Thoracic aorta (tissue), 2 donors: ENCODE measurements at places on chromosomes 13 and 19.

DNA sequence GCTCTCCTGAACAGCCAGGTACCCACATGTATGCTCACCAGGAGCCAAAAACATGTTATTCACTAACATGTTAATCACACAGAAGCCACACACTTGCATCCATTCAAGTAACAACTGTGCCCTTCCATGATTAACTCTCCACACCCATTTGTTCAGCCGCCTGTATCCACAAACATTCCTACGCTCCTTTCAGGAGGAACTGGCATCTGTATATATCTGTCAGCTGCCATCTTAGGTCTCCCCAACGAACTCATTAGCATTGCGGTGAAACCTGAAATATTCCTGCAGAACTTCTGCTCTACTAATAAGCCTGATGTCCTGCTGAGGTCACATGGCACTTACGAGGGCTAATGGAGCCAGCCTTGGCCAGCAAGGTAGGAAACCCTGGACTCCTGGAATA, 33.0 kb downstream of the OLFM2 start:
- no peak for DNase-seq

GRCh38 chr13:94168783-94169453, 310.6 kb downstream of the DCT start:
- DNase-seq, result no peak

DNA sequence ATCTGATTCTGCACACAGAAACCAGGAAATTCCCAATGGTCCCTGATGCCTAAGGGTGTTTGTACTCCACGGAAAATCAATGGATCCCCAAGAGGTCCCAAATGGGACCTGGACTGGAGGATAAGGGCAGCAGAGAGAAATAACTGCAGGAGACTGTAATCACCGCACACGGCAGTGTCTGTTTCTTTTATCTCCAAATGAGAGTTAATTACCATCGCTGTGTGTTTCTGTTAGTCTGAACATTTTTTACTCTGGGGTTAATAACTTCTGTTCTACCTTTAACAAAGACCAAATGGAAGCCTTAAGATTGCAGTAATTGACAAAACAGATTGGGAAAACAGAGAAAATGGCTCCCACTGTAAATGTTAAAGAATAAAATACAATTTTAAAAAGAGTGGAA, 320.9 kb downstream of the DCLK1 start:
- DNase-seq, result no peak

DNA sequence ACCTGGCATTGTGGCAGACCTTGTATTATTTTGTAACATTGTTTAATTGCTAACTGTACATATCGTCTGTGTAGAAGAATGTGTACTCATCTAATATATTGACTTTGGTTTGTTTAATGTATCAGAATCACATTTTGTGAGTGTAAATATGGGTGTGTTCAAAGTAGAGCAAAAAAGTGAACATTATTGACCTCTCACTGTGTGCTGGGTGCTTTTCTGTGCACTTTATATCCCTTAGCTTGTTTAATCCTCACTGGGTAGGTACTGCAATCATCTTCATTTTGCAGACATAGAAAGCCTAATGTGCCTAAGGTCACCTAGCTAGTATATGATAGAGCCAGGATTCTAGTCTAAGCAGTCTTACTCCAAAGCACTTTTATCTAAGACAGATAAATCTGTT, 245.1 kb downstream of the MAB21L1 start:
- DNase-seq, result no peak

DNA sequence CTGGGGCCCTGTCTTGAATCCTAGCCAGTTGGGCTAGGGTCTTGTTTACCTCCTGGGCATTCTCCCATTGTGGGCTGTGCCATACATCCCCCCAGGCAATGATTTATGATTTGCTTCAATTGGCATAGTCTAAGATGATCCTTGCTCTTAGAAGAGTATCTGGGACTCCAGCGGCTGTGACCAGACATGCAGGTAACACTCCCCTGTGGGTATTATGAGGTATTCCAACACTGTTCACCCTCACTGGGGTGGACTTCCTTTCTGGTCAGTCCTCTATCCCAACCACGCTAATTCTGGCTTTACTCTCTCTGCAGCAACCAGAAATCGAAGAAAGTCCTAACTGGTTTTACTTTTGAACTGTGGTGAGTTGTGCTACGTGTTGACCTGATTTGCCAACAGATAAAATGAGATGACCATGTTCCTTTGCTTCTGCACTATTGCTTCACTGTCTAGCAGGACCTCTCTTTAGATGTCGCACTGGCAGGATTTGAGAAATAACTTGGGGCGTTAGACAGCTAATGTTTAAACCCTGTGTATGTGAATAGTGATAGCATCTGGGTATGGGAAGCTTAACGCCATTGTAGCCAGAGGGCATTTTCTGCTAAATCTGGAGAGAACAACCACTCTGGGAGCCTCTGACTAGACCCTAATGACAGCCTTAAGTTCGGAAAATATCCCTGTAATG, 6.7 kb upstream of the LRCH1 start:
- no peak for DNase-seq

- no peak for DNase-seq
Observed at GRCh38 chr19:48461651-48461981, 6.2 kb downstream of the KCNJ14 start.

- DNase-seq, result no peak
Observed at GRCh38 chr19:19636573-19637185, 6.8 kb downstream of the GMIP start.

DNA sequence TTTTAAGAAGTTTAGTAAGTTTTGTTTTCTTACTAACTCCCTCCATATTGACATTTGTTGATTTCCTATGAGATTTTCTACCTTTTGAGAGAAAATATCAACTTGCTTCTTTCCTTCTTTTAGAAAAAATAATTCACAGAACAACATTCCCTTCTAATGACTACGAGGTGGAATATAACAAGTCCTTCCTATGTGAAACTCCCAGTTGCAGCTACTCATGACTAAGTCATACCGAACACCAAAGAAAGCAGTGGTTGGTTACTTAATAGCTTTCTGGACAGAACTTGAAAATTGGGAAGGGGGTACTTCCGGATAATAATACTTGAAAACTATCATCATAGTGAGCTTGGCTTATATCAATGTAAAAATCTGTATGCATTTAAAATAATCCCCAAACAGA, 144.8 kb downstream of the DACH1 start:
- no peak for DNase-seq

- no peak for DNase-seq
Observed at GRCh38 chr13:79060216-79060615, 345.8 kb downstream of the RBM26 start.

DNA sequence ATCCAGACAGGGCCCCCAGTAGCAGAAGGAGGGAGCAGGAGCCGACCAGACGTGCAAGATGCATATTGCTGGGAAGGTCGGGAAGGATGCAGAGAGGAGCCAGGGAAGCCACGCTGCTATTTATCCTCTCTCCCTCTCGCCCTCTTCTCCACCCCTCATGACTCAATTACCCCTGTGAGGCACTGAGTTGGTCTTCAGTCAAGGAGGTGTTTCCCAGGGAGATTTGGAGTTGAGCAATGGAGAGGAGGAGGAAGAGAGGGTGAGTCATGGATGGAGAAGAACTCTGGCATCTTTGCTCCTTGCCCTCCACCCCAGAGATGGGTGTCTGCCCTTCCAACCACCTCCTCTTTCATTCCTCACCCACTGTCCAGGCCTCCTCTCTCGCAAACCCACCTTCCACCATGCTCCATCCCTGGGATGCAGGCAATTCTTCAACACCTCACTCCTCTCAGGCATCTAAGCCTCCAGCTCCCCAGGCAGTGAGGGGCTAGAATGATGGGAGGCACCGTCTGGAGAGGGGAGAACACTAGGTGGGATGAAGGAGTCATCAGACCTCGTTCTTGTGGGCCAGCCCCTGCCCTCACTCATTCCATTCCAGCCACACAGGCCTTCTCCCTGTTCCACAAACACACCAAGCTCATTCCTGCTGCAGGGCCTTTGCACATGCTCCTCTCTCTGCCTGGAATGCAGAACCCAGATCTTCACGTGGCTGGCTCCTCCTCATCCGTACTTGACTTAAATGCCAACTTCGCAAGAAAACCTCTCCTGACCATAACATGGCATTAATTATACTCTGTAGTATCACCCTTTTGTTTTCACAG, at the start of gene SBSN:
TSS of gene SBSN (minus strand) at position 94 of the 821 bp plus-strand sequence. CDS start at position 64, 30 bp downstream.
- DNase-seq, result no peak

DNA sequence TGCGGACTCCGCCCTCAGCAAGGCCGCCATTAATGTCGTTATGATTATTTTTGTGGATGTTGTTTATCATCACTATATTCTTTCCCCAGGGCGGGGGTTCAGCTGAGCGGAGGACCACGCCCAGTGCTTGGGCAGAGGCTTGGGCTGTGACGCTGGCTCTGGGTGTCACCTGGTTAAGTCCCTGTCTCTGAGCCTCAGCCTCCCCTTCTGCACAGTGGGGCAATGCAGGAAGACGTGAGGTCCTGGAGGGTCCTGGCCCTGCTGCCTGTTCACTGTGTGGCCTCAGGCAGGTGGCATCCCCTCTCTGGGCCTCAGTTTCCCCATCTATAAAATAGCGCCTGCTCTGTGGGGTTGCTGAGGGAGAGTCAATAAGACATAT, 32.5 kb downstream of the NFIC start:
- DNase-seq, result no peak

DNA sequence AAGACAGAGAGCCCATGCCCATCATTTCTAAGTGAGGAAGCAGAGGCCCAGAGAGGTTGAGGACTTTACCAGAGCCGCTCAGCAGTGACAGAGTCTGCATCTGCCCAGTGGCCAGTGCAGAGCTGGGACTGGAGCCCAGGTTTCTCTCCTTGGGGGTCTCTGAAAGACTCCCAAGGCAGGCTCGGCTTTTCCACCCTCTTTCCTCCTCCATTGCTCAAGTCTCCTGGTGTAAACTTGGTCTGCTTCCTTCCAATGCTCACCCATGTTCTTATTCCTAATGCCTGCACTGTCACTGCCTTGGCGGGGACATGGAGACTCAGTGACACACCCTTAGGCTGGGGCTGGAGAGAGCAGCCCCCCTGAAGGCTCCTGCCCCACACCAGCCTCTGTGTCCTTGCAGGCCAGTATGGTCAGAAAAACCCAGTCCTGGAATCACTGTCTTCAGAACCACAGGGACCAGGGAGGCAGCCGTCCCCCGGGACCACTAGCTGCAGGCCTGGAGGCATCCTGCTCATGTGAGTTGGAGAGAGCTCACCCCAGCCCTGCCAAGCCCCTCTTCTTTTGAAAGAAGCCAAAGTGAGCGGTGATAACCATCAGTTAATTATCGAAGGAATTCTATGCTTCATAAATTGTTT, 211.0 kb upstream of the ZNF536 start:
- DNase-seq, result no peak

DNA sequence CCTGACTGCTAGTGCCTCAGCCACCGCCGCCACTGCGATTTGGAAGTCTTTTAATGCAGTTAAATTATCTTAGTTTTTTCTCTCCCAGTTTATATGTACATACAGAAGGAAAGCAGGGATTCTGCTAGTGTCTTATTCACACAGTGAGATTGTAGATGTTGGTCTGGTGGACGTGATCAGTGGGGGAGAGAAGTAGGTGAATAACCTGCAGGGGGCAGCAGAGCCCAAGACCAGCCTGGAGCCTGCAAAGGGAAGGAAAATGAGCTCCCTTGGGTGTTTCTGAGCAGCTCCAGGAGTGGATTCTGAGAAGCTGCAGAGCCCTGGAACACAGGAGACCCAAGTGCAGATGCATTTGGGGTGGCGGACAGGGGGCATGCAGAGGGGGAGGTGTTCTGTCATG, 26.3 kb downstream of the ZNF844 start:
- DNase-seq, result peak; percentile 3

GRCh38 chr19:33052352-33052972, 12.2 kb downstream of the RHPN2 start:
- no peak for DNase-seq

- no peak for DNase-seq
Observed at GRCh38 chr13:43150369-43151207, 127.2 kb downstream of the DNAJC15 start.

- no peak for DNase-seq
Observed at GRCh38 chr13:98650396-98651107, 73.6 kb upstream of the STK24 start.

GRCh38 chr19:9362905-9363304, at the start of gene ZNF177:
ZNF177 (plus strand) TSS chr19:9363013; CDS start chr19:9378312, 15,299 bp downstream.
- no peak for DNase-seq

GRCh38 chr13:50892210-50892944, 17.2 kb upstream of the RNASEH2B start:
- no peak for DNase-seq

GRCh38 chr13:28630869-28631268, 28.1 kb upstream of the POMP start:
- DNase-seq, result no peak

- no peak for DNase-seq
Observed at GRCh38 chr13:33087790-33088189, 71.6 kb downstream of the KL start.

DNA sequence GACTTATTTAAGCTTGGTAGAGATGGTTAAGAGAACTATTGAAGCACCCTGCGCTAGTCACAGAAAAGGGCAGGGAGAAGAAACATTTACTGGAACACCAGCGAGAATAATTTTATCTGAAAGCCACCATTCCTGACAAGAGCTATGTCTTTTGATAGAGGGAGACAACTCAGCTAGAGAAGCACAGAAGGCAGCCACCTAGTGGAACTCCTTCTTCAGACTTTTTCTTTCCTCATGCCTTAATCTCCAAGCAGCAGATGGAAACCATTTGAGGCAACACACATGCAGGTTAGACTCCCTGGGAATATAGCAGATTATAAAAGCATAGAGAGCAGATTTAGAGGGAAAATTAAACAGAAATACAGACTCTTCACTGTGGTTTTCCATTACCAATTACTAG, 813.4 kb downstream of the SLITRK6 start:
- no peak for DNase-seq

DNA sequence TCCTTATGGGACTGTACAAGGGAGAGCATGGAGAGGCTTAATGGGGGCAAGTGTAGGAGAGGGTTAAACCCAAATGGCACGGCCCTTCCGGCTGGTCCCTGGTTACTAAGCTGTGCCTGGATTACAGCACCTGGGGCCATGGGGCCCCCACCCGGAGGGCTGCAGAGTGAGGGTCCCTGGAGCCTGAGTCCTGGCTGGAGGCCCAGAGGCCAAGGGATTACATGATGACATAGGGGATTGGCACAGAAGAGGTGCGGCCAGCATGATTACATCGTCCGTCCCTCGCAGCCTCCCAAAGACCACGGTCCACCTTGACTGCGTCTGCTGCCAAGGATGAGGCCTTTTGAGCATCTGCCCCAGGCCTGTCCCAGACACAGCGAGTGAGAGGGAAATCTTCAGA, 149.4 kb downstream of the URI1 start:
- no peak for DNase-seq

- no peak for DNase-seq
Observed at GRCh38 chr13:101690871-101691270, 238.4 kb downstream of the ITGBL1 start.

DNA sequence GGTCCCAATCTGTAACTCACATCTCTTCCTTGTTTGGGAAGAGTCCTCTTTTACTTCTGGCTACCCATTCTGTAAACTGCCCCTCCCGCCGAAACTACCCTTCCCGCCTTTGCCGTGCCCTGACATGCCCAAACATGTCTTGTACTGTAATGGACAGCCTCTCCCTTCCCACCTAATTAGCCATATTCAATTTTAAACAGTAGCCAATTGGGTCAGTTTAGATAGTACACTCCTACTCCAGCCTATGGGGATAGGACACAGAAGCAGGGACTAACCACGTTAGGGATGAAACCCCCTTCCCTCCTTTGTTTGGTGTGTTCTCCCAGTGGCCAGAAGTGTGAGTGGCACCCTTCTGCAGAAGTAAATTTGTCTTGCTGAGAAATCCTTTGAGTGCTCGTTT, 34.2 kb downstream of the SACS start:
- no peak for DNase-seq

GRCh38 chr19:55406826-55407549, 600 bp downstream of the UBE2S start:
- DNase-seq, result no peak

GRCh38 chr19:18440415-18440877, 2.5 kb upstream of the ISYNA1 start:
- no peak for DNase-seq

- no peak for DNase-seq
Observed at GRCh38 chr13:51687947-51688714, 103.9 kb downstream of the WDFY2 start.
